Heart right ventricle (tissue), 16 donors: ENCODE measurements at places on chromosomes 11 and 22. TPM values are rescaled to one million over a fixed set of nuclear protein-coding genes. Genes with fewer than 3 reads are reported as not detected.

DNA sequence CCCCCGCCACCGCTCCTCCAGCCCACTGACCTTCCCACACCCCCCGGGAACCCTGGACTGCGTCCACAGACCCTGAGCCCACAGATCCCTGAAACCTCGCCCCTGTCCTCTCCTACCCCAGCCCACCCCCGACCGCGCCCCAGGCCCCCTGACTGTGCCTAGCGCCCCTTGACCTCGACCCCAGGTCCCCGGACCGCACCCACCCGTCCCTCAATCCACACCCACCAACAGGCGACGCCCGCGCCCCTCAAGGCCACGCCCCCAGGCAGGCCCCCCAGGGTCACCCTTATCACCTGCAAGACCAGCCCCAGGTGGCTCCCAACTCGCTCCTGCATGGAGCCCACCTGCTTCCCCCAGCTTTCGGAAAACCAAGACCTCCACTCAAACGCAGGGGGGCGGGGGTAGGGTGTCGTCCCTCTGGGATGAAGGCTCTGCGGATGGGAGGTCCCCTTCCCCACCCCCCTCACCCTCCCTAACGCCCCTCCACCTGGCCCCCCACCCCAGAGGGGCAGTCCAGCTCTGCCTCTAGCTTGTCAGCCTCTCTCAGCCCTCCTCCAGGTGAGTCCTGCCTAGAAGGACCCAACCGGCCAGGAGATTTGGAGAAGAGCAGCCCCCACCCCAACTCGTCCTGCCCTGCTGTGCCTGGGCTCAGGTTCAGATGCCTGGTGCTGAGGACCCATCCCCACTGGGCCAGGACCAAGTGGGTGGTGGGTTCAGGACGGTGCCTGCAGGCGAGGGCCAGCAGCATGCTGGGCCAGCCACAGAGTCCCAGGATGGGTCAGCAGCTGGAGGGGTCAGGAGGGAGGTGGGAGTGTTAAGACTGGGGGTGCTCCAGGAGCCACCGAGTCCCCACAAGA lies 3.1 kb upstream of the IL17REL start:
- no peak for DNase-seq

GRCh38 chr11:133180201-133180600 lies 352.1 kb downstream of the OPCML start:
- no peak for DNase-seq

DNA sequence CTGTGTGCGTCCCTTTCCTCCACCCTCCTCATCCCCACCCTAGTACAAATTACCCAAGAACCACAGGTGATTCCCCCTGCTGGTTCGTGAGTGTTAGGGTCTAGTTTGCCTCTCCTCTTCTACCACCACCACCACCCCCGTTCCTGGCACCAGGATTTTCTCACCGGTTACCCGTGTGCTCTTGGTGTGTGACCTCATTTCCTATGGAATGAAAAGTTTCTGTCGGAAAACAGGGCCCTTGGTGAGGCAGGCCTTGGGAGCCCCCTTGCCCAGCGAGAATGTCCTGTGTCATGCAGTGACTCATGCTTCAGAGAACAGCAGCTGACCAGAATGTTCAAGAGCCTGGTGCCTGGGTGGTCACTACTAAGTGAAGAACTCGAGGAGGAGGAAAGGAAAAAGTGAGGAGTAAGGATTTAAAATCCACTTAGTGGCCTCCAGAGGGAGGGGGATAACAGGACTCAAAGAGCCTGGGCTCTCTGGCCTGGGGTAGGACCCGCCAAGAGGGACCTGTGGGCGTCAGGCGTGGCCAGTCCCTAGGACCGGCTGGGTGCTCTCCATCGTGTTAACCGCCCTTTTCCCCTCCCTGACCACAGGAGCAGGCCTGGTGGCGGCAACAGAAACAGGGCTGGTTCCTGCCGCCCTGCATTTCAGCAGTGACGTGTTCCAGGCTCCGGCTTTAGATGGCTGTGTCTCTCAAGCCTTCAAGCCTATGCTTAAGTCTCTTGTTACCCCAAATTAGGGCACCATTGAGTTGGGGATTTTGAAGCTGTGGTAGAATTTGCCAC lies 30.2 kb downstream of the C22orf31 start:
- DNase-seq = peak; percentile 52

TMPRSS6 gene
- not detected for polyA plus RNA-seq

DNA sequence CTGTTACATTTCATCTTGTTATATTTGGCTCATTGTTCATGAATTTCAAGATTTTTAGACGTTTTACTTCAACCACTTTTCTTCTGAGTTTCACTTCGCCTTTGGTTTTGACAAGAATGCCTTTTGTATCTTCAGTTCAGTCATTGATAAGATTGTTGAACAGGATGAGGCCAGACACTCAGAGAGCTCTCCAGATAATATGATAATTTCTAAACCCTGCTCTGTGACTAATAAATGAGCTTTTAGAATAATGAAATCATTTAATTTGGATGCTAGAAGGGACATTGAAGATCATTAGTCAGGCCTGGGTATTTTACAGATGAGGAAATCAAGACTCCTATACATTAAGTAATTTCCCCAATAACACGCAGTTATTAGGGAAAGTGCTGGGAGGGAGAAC lies 37.2 kb upstream of the GRAMD1B start:
- DNase-seq = no peak

DNA sequence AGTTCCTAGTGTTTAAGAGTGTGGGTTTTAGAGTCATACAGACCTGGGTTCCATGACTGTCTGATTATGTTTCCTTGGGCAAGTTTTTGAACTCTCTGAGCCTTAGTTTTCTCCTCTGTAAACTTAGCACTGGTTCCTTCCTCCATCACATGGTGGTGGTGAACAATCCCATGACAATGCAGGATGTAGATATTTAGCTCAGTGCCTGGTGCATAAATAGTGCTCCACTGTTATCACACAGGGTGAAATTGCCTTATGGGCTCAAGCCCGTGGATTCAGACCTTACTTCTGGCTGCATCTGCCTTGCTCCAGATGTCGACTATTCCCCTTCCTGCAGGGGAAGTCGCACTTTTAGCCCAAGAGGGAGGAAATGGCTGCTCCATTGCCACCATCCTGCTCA lies 62.7 kb downstream of the LDLRAD3 start:
- no peak for DNase-seq

COA4 gene
- 129 TPM for polyA plus RNA-seq

DNA sequence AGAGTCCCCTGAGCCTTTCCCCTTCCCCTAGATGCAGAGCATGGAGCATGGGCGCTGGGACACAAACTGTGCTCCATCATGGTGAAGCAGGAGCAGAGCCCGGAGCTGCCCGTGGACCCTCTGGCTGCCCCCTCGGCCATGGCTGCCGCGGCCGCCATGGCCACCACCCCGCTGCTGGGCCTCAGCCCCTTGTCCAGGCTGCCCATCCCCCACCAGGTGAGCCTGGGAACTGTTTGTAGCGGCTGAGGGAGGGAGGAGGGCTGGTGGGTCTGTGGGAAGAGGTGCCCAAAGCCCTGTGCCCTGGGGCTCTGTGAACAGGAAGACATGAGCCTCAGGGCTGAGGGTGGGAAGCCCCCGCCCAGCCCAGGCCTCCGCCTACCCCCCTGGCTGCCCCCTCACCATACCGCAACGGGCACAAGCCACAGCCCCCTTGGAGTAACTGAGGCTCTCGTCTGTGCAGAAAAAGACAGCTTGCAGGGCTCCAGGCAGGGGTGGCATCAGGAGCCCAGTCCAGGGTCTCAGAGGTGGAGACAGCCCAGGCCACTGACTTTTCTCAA lies 30.4 kb downstream of the CREB3L1 start:
- DNase-seq = no peak

GRCh38 chr11:111499483-111499882 lies 12.7 kb downstream of the BTG4 start:
- no peak for DNase-seq

CACNA1I gene
- polyA plus RNA-seq = under 0.01 TPM

FOXR1 gene
- not detected for polyA plus RNA-seq

DNA sequence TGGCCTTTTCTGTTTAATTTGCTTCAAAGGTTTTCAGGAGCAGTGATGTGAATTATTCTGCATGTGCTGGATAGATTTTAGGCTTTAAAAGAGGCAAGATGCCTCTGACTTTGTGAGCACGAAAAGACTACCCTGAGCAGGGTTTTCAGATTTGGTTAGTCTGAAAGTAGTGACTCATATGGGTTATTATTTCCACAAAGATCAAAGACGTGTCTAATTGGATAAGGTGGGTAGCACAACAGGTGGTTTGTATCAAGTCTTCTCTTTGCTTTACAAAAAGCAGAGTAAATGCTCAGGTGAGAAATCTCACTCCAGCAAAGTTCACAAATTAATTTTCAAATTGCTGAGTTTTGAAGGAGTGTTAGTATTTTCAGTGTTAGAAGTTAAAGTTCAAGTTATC lies 37.6 kb upstream of the DBX1 start:
- no peak for DNase-seq

PNPLA5 gene
- not detected for polyA plus RNA-seq

DNA sequence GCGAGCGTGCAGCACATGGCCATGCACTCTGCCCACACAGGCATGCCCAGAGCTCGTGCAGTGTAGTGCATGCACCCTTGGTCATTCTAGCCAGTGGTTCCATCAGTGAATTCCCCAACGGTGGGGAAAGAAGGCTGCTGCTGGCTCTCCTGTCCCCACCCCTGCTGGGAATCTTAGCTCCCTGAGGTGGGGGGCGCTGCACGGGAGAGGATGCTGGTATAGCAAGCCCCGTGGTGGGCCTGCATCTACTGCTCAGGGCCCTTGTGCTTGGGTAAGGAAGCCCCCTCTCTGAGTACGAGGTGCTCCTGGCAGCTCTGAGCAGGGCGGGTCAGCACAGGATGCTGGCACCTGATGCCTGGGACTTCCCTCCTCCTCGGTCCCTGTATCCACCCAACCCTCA lies 18.5 kb upstream of the BAIAP2L2 start:
- DNase-seq = no peak

- DNase-seq = no peak
Measured at GRCh38 chr11:123460012-123460700, 30.1 kb downstream of the GRAMD1B start.

HPX gene
- polyA plus RNA-seq = 0.22 TPM

PIK3IP1 gene
- polyA plus RNA-seq = 3.7 TPM

- no peak for DNase-seq
Measured at GRCh38 chr11:115626414-115626813, 122.2 kb upstream of the CADM1 start.

OR4A16 gene
- polyA plus RNA-seq = not detected

DNA sequence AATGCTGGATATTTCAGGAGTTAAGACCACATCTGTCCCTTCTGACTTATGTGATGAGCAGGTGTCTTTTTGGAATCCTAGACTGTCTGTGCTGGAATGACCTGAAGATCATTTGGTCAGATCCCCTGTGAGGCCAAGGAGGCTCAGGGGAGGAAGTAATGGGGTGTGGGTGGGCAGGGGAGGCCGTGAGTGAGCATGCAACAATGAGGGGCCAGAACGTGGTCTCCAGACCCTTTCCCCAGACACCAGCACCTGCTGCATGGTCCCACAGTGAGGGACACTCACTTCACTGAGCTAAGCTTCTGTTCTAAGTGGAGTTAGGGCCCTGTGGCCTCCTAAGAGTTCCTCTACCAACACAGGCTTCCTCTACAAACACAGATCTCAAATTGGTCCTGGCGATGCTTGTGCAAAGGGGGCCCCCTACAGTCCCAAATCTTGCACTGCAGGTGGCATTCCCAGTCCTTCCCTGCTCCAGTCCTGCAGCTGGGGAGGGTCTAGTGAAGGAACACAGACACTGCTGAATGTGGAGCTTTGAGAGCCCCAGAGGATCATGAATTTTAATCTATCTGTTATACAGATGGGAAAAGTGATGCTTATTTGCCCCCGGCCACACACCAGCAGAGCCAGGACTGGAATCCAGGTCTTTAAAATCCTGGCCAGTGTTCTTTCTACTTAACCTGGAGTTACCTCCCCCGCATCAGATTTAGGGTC lies 7.4 kb downstream of the USP2 start:
- DNase-seq = peak; percentile 73
